Activated CD4-positive, alpha-beta T cell treated with anti-CD3 and anti-CD28 coated beads for 1 hour (primary cell): ENCODE measurements at places on chromosomes 3 and 15.

DNA sequence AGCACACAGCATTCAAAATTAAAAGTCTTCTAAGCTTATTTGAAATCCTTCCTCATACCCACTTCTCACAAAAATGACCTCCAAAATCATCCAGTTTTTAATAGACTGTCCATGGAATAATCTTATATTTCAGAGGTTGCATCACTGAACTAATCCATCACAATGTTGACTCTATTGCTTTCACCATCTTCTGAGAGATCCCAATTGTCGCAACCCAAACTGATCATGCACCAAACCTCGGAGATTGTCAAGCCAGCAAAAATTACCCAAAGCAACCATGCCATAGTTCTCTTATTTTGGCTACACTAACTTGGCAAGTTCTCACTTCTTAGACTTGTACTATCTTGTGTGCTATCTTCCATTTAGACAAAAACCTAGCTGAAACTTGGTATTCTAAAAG is 75.5 kb downstream of the LRRFIP2 start:
- DNase-seq = no peak

GRCh38 chr3:135622656-135623055 is 342.9 kb upstream of the PPP2R3A start:
- no peak for DNase-seq

DNA sequence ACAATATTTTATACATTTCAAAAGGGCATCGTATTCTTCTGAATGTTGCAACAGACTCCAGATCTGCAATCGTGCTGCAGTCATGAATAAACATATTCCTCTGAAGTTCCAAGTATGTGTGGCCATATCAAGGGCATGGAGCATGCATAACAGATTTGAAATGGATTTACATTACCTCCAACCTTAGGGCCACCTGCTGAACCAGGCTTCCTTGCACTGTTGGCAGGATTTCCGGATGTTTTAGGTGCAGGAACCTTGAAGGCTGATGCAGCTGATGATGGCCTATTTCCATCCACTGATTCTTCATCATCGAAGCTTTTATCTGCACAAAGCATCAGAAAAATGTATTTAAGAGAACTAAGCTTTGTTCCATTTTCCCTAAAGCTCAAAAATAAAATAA is 73.5 kb downstream of the CLASP2 start:
- no peak for DNase-seq

- DNase-seq = no peak
These were observed 22.7 kb downstream of the DHX30 start for GRCh38 chr3:47825590-47825989.

DNA sequence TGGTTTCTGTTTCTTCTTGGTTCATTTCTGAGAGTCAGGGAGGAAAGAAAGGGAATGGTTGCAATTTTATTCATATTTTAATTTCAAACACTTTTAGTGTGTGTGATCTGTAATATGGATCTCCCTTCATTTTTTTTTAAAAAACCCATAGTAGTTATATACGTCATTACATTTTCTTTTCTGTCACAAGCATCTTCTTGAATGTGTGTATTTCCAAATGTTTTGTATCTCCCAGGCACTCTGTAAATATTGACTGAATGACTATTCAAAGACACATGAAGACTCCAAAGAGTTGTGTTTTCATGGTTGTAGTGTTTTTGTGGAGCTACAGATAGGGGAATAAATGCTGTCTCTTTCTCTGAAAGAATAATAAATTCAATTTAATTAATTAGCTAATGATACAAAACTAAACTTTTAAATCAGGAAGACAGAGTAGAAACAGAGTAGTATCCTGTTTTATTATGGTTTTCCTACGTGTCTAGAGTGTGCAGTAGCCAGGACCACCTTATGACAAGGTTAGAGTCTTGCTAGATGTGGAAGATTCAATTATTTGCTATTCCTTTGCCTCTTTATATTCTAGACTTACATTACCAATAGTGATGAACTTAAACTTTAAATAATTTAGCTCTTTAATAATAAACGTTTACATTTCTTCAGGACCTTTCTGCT is 35.5 kb downstream of the NECTIN3 start:
- no peak for DNase-seq

- DNase-seq = no peak
These were observed 1073.5 kb downstream of the FHIT start for GRCh38 chr3:60177726-60178125.

DNA sequence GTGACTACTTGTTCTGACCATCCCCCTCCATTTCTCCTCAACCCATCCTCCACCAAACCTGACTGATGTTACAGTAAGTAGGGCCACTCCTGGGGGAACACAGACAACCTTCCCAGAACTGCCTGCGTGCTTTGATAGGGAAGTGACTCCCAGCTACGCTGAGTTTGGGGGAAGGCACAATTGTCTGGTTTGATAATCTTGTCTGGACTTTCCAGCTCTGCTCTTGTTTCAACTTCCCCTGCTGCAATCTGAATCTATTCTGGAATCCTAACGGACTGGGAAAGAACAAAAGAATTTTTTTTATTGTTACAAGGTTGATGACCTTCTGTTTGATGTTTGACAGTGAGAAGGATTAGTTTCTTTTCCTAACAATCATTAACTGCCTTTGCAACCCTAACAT is 895.6 kb downstream of the ROBO1 start:
- DNase-seq = no peak

DNA sequence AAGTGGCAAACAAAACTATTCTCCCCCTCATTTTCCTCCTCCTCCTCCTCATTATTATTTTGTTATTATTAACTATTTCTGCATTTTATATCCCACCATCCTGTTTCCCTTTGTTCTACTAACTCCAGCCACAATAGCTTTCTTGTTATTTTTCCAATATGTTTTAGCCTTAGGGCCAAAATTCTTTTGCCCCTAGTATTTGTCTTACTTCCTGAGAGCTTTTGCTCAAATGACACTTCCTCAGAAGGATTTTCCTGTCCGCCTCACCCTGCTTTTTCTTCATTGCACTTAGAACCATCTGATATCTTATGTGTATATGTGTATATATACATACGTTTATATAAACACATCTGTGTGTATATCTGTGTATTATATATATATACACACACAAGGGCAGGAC is 32.7 kb upstream of the NUDT16 start:
- DNase-seq = no peak

DNA sequence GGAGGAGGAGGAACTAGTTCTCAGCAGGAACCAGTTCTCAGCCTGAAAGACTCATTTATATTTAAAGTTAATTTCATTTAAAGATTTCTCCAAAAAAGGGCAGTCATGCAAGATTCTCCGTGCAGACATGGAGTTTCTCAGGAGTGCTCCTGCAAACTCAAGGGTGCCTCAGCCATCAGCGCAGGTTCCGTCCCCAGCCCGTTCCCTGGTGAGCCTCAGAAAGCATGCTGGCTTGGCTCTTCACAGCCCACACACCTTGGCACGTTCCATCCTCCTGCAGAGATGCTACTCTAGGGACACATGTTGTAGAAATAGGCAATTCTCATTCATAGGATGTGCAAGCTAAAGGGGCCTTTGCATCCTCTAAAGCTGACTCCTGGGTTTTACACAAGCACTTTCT is 123.0 kb downstream of the LIPC start:
- DNase-seq = no peak

DNA sequence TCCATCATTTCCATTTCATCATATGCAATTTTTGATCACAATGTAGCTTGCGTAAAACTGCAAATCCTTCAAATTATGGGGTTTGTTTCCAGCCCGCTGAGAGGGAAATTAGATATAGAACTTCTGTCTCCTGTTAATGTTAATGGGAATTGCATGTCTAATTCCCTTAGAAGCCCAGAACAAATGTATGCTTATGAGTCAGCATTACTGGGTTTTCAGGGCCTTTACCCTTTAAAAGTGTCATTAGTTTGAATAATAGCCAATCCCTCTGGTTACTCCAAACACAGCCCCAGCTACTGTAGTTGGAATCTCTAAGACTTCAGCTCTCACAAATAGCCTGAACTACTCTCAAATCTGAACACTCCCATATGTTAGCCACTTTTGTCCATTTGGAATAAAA is 439.4 kb downstream of the C3orf38 start:
- no peak for DNase-seq

GRCh38 chr3:118526758-118527513 is 507.7 kb downstream of the IGSF11 start:
- no peak for DNase-seq

DNA sequence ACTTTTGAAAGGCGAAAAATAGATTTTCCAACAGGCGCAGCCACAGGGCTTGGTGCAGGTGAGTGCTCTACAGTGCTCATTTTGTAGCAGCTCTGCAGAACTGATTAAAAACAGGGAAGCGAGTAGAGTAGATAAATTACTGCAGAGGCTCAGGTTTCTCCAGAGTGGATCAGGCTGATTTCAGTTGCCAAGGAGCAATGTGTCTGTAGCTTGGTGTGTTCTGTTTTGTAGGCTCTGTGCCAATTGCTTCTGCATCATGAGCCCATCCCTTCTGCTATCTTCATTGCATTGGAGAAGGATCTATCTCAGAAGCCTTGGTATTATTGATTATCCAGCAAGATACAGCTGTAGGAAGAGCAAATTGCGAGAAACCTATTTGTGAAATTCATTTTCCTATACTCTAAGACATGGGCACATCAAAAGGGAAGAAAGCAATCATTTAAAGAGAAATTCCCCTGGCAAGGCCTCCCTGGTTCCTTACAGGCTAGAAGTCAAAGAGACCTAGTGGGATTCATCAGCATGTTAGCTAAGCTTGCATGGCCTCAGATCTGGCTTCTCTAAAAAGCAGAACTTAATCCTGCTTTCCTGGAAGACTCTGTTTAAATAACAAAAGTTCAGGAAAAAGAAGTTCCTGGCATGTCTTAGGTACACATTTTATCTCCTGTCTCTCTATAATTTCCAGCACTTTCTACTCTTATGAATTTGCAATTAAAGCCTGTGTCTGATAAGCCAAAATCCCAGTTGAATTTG is 432.4 kb upstream of the ATP10A start:
- no peak for DNase-seq

GRCh38 chr3:62708638-62709373 is 166.4 kb downstream of the CADPS start:
- no peak for DNase-seq
